ENCODE measurements at places on chromosomes 4 and X.

DNA sequence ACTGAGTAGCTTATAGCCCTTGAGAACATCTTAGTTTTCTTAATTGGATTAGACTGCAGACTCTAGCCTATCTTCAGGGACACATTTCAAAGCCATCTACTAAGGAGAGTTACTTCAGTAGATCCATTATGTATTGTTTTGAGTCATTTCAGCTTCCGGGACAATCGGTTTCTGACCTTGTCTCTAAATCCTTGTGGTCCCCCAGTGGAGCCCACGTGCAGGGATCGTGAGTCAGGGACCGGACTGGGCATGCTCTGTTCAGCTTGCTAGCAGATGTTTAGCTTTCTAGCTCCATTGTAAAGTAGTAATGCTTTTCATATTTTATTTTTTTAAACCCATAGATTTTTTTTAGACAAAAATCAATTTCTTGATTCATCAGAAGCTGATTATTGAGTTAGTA, 211.9 kb upstream of the PRPS2 start:
- no peak for DNase-seq

DNA sequence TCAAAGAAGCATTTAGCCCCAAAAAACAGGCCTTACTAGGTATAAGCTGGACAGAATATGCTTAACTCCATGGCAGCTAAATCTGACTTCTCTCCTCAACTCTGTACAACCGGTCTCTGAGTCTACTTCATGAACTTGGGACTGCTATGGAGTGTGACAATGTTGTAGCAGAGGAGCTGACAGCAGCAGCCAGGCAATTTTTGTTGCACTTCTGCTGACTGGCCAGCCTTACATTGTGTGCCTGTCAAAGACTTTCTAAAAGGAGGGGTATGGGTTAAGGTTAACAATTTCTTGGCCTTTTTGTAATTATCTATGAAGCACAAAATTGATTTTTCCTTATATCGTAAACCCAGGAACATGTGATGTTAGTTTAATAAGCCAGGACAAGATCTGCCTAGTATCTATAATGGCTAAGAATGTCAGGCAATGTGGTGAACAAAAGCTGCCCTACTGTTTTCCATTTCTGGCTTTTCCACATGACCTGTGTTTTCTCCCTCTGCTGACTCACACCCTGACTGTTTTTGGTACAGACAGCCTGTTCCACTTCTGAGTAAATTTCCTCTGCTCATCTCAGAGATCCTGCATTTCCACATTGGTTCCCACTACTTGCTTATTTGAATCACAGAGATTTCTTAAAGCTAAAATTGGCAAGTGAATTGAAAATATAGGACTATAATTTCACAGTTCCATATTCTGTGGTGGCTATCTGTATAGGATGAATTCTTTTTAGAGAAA, 9.3 kb downstream of the NOX1 start:
- DNase-seq, result no peak

DNA sequence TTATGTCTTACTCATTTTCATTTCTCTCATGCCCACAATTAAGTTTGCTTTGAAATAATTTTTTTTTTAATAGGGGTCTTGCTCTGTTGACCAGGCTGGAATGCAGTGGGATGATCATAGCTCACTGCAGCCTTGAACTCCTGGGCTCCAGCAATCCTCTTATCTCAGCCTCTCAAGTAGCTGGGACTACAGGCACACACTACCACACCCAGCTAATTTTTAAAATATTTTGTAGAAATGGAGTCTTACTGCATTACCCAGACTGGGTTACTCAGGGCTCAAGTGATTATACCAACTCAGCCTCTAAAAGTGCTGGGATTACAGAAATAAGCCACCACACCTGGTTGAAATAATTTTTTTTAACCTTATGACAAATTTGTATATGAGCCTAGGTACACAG, 19.2 kb upstream of the MAB21L2 start:
- DNase-seq, result no peak

GRCh38 chr4:4267981-4268380, 20.0 kb upstream of the TMEM128 start:
- DNase-seq, result no peak

- no peak for DNase-seq
These were observed 10.0 kb upstream of the APELA start for GRCh38 chr4:164866817-164867490.

DNA sequence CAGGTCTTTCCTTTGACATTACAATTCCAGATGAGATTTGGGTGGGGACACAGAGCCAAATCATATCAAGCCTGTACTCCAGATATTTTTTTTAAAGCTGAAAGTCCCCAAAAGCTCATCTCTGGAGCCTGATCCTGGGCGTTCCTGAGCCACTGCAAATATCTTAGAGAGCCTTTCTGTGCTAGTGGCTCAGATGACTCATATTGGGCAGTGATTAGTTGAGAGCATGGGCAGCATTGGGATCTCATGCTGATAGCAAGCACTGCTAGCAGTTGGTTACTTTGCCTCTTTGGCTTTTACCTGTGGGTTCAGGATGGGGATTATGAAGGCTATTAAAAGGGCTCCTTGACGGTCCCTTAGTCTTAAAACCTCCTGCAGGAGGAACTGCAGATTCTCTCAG, 51.4 kb upstream of the SCRG1 start:
- no peak for DNase-seq

DNA sequence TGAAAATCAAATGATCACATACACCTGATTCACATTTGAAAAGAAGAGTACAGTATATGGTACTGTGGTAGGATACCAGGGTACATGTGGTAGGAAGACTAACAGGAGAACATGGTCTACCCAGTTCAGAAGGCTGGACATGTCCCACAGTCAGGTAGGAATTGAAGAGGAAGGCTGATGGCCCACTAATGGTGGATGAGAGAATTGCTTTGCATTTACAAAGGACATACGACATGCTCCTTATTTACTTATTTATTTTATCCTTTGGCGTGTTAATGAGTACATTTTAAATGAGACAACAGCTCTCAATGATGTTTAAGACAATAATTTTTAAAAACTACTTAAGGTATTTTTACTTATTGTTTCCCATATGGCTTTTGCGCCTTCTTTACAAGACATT, 106.7 kb upstream of the BMP2K start:
- DNase-seq, result no peak

GRCh38 chr4:154205471-154205870, 286.1 kb downstream of the DCHS2 start:
- DNase-seq, result no peak

DNA sequence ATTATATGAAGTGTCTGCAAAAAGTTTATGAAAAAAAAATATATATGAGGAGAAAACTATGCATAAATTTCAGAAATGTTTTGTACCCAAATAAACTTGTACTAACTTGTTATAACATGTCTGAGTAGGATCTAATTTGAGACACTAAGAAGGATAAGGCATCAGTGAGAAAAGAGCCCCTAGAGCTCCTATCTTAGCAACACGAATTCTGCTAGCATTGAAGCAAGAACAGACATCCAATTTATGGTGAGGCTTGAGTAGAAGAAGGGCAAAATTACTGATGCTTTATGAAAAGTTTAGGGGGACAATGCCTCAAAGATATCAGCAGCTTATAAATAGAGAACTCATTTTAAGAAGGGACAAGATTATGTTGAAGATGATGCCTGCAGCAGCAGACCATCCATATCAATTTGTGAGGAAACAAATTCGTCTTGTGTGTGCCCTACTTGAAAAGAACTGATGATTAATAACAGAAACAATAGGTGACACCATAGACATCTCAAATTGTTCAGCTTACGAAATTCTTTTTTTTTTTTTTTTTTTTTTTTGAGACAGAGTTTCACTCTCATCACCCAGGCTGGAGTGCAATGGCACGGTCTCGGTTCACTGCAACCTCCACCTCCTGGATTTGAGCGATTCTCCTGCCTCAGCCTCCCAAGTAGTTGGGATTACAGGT, 35.7 kb upstream of the ADAM29 start:
- DNase-seq, result no peak

GRCh38 chrX:19624739-19625138, 109.4 kb upstream of the MAP3K15 start:
- DNase-seq, result no peak

- no peak for DNase-seq
These were observed 857.4 kb downstream of the FAT4 start for GRCh38 chr4:126172126-126172525.

DNA sequence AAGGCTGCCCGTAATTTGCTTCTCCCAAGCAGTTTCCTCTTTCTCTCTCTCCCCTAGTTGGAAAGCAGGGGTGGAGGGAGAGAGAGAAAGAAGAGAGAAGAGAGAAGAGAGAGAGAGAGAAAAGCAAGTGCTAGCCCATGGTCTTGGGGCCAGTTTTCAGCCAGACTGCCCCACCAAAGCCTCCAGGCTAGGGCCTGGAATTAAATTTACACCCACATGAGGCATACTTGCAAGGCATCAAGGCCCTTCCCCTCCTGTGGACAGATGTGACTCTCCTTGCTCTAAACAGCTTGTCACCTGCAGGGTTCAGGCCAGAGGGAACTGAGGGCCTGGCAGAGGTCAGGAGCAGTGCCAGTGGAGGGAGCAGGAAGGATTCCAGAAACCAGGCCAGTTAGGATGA, 1.7 kb upstream of the CXCR3 start:
- no peak for DNase-seq

- DNase-seq, result peak; percentile 39
These were observed 18.1 kb upstream of the CHRNA9 start for GRCh38 chr4:40316782-40317635.

- DNase-seq, result no peak
These were observed 406.7 kb upstream of the ACTRT1 start for GRCh38 chrX:128458888-128459287.

- no peak for DNase-seq
These were observed 117.9 kb upstream of the MED14 start for GRCh38 chrX:40853004-40853815.

DNA sequence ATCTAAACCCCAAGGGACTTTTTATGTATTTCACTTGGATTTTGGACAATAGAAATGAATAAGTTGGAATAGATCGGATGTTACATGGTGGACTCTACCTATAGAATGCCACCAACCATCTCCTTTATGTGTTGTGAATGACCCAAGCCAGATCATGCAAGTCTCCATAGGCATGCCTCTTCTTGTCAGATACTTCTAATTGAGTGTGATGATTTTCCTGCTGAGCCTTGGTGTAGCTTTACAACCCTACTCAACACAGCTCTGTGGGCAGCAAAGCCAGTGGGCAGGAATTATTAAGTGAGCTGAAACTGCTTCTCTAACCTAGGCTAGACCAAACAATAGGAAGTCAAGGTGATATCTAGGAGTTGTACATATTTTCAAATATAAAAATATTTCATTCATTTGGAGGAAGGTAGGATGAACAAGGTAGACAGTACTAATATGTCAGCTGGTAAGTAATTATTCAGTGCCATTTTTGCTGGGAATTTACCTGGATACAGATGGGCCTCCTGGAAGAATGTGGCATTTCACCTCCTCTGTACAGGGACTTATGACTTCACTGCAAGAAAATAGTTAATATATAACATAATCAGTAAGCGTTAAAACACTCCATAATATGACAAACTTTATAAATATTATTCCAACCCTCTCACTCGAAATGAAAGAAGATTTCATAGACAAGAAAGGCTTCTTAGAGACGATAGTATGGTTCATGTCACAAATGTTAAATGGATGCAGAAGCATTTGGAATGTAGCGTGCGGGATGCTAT, 298.0 kb upstream of the FAT1 start:
- DNase-seq, result no peak

DNA sequence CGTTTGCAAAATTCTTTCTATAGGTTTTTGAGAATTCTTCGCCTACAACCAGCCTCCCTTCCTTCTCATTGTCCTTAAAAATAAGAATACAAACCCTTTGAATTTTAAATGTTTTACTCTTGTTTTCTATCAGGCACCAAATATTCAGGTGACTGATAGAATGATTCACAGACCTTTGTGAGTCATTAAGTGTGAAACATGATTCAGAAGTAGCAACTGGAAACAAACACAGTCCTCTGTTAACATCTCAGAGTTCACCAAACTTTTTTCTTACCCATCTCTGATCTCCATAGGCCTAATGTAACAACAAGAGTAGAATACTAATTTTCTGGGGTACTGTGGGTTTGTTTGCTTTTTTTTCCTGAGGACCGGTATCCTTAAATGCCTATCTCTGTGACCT, 63.4 kb upstream of the MAB21L2 start:
- no peak for DNase-seq

- DNase-seq, result no peak
These were observed 82.1 kb upstream of the IQCM start for GRCh38 chr4:149897783-149898182.

- DNase-seq, result no peak
These were observed 95.0 kb downstream of the NYX start for GRCh38 chrX:41542135-41542534.

DNA sequence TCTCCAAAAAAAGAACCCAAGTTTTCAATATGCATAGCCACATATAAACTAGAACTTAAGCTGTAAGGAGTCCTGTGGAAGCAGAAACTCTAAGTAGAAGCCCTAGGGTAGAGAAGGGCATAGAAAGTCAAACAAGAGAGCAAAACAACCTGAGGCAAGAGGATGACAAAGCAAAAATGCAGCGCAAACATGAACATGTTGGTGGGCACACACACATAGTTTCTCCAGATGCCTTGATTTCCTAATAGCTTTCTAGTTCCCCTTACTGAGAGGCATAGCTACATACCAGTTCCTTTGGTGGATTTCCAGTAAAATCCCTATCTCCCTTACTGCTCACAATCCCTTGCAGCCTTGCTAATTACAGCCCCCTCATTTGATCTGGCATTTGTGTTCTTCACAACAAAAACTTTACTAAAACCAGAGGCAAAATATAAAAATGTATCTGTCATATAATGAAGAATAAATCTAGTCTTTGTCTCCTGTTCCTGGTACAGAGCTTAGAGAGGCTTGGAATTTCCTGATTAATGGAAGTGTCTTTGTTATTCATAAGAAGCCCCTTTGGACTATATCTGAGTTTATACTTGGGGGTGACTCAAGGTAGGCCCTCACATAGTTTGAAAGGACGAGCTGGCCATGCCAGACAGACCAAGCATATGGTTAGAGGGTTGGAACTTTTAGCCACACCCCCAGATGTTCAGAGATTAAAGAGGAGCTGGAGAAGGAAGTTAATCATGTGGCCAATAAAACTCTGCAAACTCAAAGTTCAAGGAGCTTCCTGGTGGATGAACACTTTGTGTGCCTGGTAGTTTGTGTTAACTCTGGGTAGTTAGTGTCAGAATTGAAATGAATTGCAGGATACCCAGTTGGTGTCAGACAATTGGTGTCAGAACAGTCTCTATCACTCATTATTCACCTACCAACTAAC, 52.7 kb upstream of the ZCCHC13 start:
- DNase-seq, result no peak

- no peak for DNase-seq
These were observed 32.7 kb upstream of the TMEM150C start for GRCh38 chr4:82594456-82594855.

GRCh38 chrX:6021316-6022091, 207.2 kb downstream of the NLGN4X start:
- DNase-seq, result no peak

GRCh38 chr4:98151145-98151924, 8.1 kb upstream of the STPG2 start:
- no peak for DNase-seq

- DNase-seq, result no peak
These were observed 105.9 kb downstream of the IL1RAPL1 start for GRCh38 chrX:28693101-28693500.

GRCh38 chrX:110743679-110744340, 51.8 kb downstream of the CHRDL1 start:
- DNase-seq, result no peak

GRCh38 chr4:183618681-183619080, 40.3 kb downstream of the RWDD4 start:
- DNase-seq, result no peak

- DNase-seq, result no peak
These were observed 409.6 kb downstream of the IL15 start for GRCh38 chr4:142045996-142046395.
